ENCODE measurements at places on chromosomes 2 and 18.

DNA sequence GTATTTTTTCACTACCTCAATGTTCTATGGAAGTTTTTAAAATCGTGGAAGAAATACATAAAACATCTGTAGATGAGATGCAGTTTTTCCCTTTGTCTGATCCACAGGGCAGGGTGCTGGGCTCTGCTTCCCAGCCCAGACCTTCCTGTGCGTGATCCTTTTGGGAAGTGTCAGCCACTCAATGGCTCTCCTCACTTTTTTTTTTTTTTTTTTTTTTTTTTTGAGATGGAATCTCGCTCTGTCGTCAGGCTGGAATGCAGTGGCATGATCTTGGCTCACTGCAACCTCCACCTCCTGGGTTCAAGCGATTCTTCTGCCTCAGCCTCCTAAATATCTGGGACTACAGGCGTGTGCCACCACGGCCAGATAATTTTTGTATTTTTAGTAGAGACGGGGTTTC is 32.8 kb downstream of the SOWAHC start:
- DNase-seq, result no peak

DNA sequence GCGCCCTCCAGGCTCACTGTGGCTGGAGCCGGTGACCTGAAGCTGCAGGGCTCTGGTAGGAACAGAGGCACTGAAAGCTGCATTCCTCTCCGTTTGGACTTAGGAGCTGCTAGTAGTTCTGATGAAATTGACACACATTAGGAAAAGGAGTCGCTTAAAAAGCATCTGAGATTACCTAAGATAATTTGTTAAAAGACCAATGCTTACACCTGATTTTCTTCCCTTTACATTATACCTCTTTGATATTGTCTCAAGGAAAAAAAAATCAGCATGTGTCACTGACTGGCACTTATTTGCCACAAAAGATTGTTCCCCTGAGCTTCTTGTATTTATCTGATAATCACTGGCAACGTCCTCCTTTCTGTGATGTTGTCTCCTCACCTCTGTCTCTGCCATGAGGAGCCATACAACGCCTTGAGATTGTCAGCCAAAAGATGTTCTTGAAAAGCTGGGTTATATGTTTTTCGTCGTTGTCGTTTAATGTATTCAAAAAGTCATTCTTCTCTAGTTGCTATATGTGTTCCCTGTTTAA is 618 bp upstream of the CHN1 start:
- no peak for DNase-seq

DNA sequence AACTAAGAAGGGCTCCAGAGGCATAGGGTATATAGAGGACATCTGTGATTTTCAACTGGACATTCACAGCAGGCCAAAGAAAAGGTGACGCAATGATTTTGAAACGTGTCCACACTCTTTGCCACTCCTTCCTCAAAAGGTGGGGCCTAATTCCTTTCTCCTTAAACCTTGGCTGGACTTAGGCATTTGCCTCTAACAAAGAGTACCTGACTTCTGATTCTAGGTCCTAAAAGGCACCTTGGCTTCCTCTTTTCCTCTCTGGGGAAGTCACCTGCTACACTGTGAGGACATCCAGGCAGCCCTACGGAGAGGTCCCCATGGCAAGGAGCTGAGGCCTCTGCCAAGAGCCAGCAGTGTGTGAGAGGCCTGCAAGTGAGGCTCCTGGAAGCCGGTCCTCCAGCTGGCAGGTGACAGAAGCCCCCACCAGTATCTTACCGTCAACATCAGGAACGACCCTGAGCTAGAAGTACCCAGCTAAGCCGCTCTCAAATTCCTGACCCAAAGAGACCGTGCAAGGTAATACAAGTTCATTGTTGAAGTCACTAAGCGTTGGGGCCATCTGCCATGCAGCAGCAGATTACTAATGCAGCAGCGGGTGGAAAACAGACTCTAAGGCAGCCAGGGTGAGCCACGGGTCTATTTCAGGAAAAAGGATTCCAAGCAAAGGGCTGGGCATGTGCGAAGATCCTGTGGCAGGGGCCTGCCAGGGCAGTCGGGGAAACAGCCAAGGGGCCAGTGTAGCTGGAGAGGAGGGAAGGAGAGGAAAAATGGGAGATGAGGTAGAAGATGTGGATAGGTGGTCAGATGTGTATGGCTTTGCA is 7.4 kb upstream of the HES6 start:
- no peak for DNase-seq

- no peak for DNase-seq
These were observed 113.3 kb downstream of the MGAT5 start for GRCh38 chr2:134367213-134367612.

- DNase-seq, result no peak
These were observed 182.7 kb downstream of the ANAPC1 start for GRCh38 chr2:111701266-111701665.

DNA sequence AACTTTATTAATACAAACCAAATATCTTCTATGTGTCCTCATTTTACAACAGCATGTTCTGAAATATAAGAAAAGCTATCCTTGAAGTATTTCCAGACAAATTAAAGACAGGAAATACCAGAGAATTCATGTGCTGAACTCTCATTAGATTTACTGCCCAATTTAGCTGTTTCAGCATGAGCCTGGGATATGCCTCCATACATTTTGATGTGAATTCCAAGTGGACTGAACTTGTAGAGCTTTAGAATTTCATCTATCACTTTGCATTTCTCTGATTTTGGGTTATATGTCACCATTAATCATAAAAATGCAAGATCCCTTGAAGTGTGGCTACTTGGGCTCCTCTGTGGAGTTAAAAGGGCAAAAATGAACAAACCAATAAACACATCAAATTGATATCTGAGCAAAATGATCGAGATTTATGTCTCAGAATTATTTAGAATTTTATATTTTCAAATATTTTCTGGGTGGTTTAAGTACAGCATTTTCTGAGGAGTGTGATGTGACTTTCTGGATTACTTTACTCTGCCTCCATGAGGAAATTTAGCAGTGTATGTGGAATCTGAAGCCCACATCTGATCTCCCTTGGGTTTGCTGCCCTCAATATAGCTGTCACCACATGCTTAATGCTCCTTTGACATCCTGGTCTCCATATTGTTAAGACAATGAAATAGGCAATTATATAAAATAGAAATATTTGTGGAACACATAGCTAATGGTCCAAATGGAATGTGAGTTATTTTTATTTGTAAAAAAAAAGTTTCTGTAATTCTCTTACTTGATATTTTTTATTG is 206.6 kb upstream of the RBMS1 start:
- no peak for DNase-seq

- DNase-seq, result no peak
These were observed 13.6 kb downstream of the NMS start for GRCh38 chr2:100483895-100484294.

GRCh38 chr2:5913711-5914395 is 221.7 kb downstream of the SOX11 start:
- DNase-seq, result no peak

- no peak for DNase-seq
These were observed 136.1 kb downstream of the MCFD2 start for GRCh38 chr2:46779447-46779941.

DNA sequence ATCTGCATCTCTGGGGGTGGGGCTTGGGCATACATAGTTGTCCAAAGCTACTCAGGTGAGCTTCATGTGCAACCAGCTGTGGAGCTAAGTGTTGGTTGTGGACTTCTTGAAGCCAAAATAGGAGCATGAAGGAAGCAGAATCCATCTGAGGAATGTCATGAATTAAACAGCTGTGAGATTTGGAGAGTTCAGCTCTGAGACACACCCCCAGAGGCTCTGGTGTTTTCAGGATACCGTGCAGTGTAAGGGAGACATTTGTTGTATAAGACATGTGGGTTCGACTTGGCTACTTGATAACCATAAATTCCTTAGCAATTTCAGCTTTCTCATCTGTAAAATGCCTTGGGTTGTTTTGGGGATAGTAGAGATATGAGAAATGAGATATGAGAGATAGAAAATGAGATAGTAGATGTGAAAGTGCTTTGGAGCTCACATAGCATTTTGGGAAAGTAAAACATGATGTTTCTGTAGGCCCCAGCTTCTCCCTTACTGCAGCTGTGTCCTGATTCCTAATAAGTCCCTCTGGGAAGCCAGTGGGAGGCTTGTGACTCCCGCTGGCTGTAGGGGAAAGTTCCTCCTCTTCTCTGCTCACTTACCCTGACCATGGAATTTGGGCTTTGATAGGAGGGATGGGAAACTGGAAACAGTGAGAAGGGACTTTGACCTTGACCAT is 50.0 kb downstream of the DPYSL5 start:
- DNase-seq, result no peak

DNA sequence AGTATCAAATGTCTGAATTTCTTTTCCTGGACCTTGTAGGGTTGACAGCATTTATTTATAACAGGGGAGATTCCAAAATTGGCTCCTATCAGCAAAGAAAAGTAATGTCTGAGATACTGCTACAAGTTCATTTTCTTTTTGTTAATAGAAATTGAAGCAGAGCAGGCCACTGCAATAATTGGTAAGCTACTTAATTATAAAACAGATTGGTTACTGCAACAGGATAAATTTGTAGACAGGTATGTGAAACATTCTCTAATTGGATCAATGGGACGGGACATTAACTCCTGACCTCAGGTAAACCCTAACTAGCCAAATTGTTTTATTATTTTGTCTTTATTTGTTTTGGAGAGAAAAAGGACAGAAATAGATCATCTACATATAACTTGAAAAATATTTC is 20.5 kb downstream of the NIFK start:
- no peak for DNase-seq

GRCh38 chr2:10091182-10091888 is 11.1 kb upstream of the CYS1 start:
- DNase-seq, result no peak

- DNase-seq, result no peak
These were observed 433.0 kb downstream of the ZEB2 start for GRCh38 chr2:144086965-144087364.

DNA sequence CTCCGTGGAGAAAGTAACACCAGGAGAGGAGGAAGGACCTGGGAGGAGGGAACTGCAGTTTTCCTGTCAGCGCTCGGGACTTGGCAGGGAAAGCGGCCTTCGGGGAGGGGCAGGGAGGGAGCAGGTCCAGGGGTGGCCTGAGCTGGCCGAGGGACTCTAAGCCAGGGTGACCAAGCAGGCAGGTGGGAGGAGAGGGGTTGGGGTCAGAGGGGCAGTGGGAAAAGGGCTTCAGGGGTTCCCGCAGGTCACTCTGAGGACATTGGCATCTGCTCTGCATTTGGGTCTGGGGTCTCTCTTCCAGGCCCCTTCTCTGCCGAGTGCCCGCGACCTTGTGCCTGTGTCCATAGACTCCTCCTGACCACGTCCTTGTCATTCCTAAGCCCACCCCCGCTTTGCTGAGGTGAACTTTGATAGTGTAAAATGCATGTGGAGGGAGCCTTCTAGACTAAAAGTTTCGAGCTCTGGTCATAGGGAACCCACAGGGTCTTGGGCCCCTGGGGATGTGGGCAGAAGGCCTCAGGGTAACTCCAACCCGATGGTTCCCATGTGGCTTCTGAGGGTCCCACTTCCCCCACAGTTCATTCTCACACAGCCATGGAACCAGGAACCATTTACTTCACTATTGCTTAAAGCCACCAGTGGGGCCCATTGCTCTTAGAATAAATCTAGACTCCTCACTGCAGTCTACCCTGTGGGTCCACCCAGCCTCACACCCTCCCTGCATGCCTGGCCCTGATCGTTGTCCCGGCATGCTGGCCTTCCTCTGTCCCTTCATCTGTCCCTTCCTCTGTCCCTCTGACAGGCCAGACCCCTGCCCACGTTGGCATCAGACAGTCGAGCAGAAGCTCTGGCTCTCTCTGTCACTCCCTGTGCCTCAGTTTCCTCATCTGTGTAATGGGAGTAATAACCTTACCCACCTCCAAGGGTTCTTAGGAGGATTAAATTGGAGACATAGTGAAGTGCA is 229.2 kb downstream of the SEPTIN10 start:
- DNase-seq, result no peak

GRCh38 chr2:129673234-129673633 is 306.2 kb upstream of the RAB6C start:
- DNase-seq, result no peak

DNA sequence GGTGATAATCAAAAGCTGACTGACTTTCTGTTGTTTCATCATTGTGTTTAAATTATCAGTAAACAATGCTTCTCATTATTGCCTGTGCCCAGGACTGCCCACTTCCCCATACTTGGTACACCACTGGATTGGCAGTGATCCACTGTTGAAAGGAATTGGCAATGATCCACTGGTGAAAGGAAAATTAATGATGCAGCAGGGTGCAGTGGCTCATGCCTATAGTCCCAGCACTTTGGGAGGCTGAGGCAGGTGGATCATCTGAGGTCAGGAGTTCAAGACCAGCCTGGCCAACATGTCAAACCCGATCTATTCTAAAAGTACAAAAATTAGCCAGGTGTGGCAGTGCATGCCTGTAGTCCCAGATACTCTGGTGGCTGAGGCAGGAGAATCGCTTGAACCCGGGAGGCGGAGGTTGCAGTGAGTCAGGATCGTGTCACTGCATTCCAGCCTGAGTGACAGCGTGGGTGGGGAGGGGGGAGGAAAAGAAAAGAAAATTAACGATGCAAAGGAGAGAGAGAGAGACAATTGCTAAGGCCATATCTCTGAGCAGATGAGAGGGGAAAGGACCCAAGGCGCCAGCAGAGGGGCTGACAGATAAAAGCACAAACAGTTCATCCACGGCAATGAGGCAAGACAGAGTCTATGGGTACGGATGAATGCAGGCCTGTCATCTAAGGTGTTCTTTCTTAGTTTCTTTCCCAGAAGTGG is 10.2 kb upstream of the GTF2A1L start:
- DNase-seq, result no peak

DNA sequence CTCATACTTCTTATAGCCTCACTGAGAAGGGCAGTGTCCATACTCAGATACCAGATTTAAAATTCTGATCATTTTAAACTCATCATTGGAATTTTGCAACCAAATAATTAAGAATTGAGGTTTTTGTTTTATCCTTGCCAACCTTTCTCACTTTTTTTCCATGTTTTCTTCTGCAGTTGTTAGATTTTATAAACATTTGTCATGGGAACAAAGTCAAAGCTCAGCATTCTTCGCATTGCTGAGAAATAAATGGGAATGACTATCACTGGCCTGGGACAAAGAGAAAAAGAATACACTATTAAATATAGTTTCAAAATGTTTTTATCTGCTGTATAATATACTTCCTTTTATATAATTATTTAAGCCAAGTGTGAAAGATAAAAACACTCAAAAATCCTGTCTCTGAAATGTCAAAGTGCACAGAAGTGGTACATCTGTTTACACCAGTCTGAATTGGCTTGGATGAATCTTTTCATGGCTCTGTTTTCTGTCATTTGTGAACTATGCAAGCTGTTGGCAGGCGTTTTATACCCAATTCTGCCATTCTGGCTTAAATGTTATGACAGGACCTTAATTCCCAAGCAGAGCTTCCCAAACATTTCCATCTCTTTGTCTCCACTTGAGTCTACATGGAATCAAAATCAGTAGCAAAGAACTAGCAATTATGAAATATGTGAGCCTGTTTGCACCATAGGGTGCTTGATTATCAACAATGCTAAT is 249.3 kb upstream of the SYT4 start:
- DNase-seq, result no peak

DNA sequence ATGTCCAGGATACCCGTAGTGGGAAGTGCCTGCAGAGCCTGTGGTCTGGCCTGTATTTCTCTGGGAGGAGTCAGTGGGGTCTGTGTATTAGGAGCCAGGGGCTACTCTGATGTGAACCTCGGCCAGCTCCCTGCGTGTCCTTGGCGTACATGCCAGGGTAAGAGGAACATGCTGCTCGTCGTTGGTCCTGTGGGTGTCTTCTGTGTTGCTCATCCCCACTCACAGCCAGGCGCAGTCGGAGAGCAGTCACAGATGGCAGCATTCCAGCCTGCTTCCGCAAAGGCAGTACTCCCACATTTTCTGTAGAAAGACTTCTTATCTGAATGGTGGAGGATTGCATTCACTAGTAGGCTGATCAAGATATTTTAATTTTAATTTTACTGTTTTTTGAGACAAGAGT is 84.9 kb downstream of the DGKD start:
- peak; percentile 65 for DNase-seq

- no peak for DNase-seq
These were observed 265.1 kb downstream of the RND3 start for GRCh38 chr2:150222379-150222778.

Data from caudate nucleus (tissue), 63 donors.